ENCODE measurements at places on chromosomes 1 and 21.

DNA sequence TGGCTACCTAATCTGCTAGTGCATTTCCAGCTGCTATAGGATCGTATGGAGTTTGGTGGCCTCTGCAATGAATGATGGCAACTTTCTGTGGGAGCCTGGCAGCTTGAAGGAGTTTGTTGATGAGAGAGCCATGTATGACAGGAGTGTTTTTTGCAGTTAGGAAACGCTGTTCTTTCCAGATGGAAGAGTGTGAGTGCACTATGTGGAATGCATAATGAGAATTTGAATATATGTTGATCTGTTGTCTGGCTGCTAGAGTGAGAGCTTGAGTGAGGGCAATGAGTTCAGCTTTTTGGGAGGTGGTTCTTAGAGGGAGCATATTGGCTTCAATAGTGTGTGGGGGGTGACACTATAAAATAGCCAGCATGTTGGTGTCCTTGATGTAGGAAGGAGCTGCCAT lies 51.0 kb upstream of the APOBEC4 start:
- DNase-seq, result no peak

- DNase-seq, result no peak
These were observed 1351.6 kb downstream of the AMY1C start for GRCh38 chr1:105101261-105101660.

DNA sequence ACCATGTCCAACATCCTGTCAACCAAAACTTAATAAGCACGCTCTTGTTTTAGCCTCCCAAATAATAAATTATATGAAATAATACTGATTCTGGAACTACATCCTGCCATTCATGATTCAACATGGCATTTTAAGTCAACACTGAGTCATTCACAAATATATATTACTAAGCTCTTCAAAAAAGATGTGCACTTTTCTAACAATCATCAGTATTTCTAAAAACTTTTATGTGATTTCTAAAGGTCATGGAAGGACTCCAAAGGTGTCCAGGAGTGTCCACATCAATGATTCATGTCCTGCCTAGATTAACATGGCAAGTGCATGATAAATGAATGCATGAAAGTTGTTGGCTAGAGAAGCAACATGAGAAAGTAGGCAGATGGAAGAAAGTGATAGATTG lies 51.6 kb downstream of the NEGR1 start:
- DNase-seq, result no peak

DNA sequence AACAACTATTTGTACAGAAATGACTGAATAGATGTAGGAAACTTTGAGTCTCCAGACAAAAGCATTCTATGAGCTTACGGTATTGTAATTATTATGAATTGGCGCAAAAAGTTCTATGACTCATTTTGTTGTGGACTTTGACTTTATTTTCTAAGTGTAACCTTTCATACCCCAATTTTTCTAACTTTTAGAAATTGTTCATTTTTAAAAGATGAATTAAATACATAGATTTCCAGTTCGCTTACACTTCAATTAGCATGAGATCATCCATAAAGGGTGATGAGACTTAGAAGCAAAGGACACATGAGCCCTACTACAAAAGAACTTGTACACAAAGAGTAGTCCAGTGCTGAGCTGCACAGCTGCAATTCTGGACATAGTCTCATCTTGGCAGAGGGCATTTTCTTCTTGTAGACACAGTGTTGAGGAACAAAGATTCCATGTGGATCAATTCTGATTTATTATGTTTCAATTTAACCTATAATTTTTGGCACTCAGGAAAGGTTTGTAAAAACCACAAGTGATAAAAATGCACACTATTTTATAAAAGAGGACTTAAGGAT lies 431.1 kb downstream of the LRRIQ3 start:
- no peak for DNase-seq

DNA sequence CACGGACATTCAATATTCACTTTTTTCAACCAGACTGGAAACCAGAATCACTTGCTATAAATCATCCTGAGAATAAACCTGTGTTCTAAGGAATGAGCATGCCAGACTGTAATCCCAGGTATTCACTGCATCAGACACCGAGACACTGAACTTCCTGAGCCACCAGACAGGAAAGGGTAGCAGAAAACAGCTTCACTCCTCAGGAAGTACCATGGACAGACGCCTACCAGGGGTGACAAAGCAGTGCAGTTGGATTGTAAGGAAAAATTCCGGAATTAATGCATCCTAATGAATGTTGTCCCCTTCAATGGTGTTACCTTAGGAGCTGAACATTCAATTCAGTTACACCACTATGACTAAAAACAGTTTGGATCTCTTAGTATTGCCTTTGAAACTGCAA lies 156.1 kb downstream of the PIGK start:
- no peak for DNase-seq

DNA sequence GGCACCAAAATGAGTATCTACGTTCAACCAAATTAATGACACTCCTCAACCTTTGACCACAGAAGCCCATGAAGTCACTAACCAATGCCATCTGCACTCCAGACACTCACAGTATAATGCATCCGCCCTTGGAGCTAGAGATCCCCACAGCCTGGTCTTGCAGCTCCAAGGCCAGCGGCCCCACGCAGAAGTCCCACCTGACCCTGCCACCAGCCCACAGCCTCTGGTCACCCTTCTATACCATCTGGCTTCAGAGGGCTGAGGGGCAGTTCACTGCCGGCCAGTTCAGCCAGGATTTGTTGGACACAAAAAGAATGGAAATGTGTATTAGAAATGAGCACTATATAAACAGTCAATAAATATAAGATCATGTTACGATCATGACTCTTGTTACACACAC lies 211.2 kb downstream of the RRAGC start:
- DNase-seq, result no peak

- no peak for DNase-seq
These were observed 103.8 kb upstream of the USP25 start for GRCh38 chr21:15626031-15626430.
